ENCODE measurements at places on chromosomes 3 and 15.
A peak's percentile ranks its signal among the peaks of the same experiment; 100 is the strongest.

- no peak for DNase-seq
Observed at GRCh38 chr3:119098619-119099222, 47.2 kb upstream of the TEX55 start.

- no peak for DNase-seq
Observed at GRCh38 chr3:52857864-52858263, 23.0 kb upstream of the MUSTN1 start.

GRCh38 chr15:25959100-25959499, 96.0 kb upstream of the ATP10A start:
- DNase-seq, result no peak

DNA sequence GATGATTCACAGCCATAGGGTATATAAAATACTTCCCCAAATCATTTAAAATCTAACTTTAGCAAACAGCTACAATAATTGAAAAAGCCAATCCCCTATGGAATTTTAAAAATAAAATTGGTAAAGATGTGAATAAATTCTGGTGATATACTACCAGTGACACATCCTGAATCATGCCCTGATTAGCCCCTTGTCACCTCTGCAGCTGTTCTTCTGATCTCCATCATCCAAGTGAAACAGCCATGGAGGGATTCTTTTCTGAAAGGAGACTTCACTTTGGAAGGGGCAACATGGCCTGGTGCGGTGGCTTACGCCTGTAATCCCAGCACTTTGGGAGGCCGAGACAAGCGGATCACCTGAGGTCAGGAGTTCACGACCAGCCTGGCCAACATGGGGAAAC, 115.6 kb upstream of the MLF1 start:
- DNase-seq, result no peak

DNA sequence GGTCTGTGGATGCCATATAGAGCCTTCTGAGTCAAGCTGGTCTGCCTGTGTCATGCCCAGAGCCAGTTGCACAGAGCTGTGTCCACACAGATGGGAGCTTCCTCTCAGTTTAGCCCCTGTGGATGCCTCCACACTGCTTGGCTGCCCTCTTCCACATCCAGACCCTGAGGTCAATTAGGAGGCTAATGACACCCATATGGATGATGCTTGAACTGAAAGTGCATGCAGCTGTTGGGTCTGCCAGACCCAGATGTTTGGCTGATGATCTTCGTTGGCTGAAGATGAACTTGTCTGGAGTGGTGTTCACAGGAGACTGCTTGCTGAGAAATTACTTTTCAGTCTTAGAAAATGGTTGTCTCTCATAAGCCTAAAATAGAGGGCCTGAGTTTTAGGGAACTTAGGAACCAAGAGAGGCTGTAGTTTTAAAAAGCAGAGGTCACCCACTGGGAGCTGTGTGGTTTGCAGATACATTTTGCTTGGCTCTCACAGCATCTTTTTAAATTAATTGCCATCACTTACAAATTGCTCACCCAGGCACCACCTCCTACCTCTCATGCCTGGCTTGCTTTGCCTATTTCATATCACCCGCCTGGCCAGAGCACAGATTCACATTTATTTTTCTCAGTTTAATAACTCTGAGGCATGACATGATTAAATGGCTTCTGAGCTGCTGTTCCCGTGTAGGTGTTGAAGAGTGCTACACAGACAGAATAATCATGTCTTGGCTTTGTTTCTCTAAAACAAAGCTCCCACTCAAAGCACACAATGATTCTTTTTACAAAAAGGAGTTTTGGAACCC, 176.1 kb downstream of the MINAR1 start:
- DNase-seq, result no peak

DNA sequence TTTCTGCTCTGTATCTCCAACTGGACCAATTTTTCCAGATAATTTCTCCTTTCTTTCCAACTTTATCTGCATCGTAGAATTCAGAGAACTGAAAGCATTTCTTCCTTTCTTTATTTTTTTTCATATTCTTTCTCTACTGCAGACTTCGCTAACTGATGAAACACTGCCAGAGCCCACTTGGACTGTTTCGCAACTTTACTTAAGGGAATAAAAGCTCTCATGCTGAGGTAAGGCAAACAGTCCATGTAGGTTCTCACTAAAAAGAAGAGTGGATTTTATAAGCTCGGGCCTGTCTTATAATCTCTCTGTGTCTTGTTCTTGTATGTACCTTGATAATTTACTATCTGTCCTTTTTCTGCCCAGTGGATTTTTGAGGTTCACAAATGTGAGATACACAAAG, 163.5 kb downstream of the CNTN4 start:
- DNase-seq, result no peak

DNA sequence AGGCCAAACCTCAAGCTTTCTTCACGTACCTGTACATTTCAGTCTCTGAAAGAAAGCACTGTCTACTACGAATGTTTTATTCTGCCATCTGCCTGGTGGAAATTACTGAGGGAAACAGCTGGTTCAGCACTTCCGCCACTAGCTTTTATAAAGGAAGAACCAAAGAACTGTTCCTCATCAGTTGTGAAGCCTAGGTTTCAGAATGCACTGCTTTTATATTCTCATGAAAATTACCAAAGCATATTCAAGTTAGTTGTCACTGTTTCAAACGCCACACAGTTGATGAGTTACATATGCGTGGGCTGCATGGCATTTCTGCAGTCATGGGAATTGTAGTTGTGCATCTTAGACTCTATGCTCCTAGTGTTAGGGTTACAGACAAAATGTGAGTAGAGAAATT, 21.5 kb upstream of the ZBTB38 start:
- no peak for DNase-seq

- no peak for DNase-seq
Observed at GRCh38 chr15:27646531-27646930, 452.6 kb downstream of the OCA2 start.

DNA sequence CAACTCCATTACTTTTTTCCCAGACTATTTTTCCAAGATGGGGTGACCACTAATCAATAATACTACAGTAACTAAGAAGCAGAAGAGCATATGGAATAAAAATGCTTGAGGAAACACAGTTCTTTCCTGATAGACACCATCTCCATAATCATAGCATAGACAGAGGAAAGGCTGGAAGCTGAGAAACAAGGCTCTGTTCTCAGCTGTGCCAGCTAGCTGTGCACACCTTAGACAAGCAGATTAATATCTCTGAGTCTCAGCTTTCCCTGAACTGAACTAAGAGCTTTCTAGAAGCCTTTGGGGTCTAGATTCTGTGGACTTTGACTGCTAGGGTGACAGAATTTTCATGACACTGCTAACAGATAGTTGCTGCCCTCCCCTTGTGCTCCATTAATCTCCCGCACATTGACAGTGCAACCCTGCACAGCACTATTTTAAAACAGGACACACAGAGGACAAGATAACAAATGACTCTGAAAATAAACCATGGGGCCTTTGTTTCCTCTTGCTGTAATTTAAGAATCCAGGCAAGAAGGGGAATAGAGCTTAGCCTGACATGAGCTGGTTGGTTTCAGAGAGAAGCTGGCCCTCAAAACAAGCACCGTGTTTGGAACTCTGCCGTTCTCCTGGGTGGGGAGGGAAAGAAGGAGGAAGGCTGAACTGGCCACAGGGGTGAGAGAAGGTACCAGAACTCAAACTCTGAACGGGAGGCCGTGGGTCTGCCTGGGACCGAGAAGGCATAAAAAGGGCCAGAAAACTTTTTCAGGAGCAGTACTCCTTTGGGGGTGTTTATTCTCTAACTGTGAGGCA, 67.4 kb downstream of the ATP13A5 start:
- DNase-seq, result no peak

DNA sequence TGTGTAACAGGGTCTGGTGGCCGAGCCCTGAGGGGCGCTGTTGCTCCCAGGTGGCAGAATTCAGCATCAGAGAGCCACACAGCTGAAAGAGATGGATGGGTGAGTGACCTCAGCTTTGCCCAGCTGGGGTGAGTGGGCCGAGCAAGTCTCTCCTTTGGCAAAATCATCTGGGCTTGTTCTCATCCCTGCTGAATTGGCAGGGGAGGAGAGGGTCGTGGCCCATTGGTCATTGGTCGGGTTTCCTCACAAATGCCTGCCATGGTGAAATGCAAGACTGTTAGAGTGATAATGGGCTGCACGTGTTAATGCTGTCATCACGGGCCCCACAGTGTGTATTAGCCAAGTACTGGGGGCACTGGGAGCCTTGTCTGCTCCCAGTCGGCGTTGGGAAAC, 15.9 kb downstream of the ABHD2 start:
- no peak for DNase-seq

DNA sequence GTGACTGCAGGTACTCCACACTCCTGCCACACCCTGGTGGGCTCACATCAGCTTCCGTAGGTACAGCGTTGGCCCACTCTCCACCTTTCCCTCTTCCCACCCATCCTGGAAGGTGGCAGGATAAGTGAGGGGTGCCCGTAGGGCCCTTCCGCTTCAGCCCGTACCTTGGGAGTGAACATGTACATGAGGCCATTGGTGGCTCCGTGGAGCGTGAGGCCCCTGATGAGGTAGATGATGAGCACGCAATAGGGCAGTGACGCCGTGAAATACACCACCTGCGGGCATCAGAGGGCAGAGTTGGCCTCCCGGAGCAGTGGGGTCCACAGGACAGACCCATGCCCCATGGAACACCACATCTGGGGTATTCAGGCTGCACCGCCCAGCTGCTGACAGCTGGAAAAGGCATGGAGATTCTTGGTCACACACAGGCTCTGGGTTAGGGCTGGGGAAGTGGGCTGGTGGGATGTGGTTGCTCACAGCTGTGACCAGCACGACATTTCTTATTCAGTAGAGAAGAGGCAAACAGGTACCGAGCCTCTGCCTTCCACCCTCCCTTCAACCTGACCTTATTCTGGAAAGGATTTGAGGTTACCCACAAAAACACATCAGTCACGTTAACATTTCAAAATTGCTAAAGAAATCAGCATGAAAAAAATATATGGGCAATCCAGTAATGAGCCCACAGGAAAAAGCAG, 23.8 kb downstream of the SLC6A20 start:
- no peak for DNase-seq

GRCh38 chr15:45606413-45606812, 19.2 kb downstream of the BLOC1S6 start:
- DNase-seq, result no peak

- no peak for DNase-seq
Observed at GRCh38 chr3:23580096-23580713, 225.6 kb upstream of the UBE2E1 start.

DNA sequence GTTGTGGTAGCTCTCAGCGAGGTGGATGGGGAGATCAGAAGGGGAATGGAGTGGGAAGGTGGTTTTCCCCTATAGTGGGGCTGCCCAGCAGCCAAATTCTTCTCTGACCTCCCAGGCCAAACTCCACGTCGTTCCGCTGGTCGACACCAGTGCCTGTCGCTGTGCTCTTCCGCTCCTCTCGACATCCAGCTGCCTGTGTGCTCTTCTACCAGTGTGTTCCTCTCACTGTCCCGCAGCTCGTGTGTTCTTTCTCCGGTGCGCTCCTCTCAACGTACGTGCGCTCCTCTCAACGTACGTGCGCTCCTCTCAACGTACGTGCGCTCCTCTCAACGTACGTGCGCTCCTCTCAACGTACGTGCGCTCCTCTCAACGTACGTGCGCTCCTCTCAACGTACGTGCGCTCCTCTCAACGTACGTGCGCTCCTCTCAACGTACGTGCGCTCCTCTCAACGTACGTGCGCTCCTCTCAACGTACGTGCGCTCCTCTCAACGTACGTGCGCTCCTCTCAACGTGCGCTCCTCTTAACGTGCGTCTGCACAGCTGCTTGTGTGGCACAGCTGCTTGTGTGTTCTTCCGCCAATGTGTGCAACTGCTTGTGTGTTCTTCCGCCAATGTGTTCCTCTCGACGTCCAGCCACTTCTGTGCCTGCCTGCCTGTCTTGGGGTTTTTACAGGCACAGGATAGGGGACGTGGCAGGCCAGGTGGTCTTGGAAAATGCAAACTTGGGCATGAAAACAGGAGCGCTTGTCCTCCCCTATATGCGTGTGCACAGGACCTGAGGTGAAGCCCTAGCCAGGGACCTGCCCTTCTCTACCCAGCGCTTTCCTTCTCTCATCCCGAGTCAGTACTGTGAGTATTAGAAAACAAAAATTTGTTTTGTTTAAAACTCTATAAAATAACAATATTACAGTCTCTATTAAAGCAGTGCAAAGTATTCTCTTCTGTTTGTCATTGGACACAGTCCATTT, 991.1 kb downstream of the GBE1 start:
- DNase-seq, result no peak

DNA sequence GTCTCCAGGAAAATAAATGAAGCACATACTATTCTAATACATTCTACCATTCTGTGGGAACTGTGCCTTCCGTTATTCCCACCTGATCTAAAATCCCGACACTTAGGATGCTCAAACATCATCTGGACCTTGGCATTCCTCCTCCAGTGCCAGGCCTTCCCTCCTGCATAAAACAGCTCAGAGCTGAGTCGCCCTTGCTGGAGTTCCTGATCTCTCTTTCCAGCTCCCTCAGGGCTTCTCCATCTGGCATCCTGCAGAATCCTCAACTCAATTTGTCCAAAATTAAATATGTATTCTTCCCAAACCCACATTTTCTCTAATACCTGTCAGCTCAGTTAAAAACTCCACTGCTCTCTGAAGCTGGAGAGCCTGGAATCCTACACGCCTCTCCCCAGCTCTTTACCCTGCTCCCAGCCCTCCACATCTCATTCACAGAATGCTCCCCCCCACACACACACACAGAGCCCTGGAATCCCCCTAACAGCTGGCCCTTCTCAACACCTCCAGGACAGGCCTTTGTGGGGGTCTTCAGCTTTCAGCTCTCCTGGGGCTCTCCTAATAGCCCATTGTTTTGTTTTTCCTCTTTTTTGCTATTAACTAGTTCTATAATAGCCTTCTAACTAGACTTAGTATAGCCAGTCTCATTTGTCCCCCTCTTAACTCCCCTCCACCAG, 78.5 kb downstream of the HMG20A start:
- DNase-seq, result no peak

- DNase-seq, result peak; percentile 41
Observed at GRCh38 chr15:100627789-100628395, 25.5 kb downstream of the ASB7 start.

DNA sequence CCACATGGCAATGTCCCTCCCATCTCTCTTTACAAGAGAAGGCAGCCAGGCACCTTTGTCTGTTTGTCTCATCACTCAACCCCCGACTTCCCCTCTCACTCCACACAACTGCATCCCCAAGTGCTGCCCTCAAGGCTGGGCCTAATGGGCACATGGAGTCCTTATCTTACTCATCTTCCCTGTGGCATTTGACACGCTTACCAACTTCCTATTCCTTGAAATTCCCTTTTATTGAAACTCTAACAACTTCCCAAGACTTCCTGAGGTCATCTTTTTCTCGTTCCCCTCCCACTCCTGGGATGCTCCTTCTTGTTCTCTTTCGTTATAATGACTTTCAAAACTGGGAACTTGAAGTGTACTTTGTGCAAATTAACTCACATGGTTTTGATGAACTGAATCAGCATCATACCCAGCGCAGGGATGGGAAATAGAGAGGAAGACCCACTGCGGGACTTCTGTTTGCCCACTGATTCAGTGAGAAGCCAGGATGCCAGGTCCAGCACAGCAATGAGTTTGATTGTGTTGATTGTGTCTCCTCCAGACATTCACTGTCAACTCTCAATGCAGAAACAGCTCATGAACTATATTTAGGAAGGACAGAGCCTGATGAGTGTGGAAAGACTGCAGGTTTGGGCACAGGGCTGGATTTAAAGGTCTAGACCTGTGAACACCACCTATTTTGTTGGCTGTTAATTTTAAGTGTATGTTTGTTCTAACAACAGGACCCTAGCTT, 104.7 kb upstream of the TNIK start:
- no peak for DNase-seq

- no peak for DNase-seq
Observed at GRCh38 chr15:39502082-39502447, 78.8 kb upstream of the THBS1 start.

- no peak for DNase-seq
Observed at GRCh38 chr3:52145736-52146110, 8.5 kb downstream of the POC1A start.

- DNase-seq, result no peak
Observed at GRCh38 chr15:39016706-39017105, 452.1 kb upstream of the RASGRP1 start.
